Uterus (tissue), 4 donors: ENCODE measurements at places on chromosomes 4 and X. TPM values are rescaled to one million over a fixed set of nuclear protein-coding genes. Genes with fewer than 3 reads are reported as not detected.

- peaks cover 3% of the 10 kb centered on the region for H3K27me3 ChIP-seq
- H3K4me3 ChIP-seq, result no peak overlapping the region
- H3K4me1 ChIP-seq, result no peaks in the 10 kb centered on the region
- DNase-seq, result no peak
Observed at GRCh38 chr4:182404376-182404775, 161.2 kb downstream of the TENM3 start.

GRCh38 chr4:76198411-76199237, 15.0 kb downstream of the SCARB2 start:
- peaks cover 28% of the 10 kb centered on the region for H3K4me1 ChIP-seq
- no peak overlapping the region for H3K4me3 ChIP-seq

GRCh38 chrX:74781507-74782034, 143.7 kb downstream of the NEXMIF start:
- H3K27ac ChIP-seq, result no peak overlapping the region
- H3K27me3 ChIP-seq, result no peaks in the 10 kb centered on the region
- no peaks in the 10 kb centered on the region for H3K4me1 ChIP-seq
- H3K36me3 ChIP-seq, result no peaks in the 10 kb centered on the region
- no peak overlapping the region for H3K4me3 ChIP-seq

Gene XAGE1A
- not detected for total RNA-seq

DNA sequence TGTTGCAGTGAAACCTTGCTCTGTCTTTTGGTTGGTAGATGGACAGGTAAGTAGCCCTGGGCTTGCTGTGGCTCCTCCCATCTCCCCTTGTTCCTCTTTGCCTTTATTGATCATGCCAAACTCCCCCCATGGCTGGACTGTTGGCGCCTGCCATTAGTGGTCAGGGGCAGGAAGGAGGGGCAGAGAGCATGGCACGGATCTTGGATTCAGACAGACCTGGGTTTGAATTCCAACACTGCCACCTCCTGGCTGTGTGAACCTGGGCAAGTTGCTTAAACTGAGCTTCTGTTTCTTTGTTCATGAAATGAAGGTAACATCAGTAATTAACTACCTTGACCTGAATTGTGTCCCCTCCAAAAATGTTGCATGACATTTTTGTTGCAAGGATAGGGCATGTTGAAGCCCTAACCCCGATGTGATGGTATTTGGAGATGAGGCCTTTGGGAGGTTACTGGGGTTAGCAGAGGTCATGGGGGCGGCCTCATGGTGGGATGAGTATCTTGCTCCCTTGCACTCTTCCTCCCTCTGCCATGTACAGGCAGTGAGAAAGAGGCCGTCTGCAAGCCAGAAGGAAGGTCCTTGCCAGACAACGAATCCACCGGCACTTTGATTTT, 6.0 kb downstream of the SLC2A9 start:
- H3K27ac ChIP-seq, result no peak overlapping the region
- no peaks in the 10 kb centered on the region for H3K27me3 ChIP-seq
- no peak for DNase-seq
- no peaks in the 10 kb centered on the region for H3K36me3 ChIP-seq
- H3K4me3 ChIP-seq, result no peak overlapping the region

GRCh38 chr4:112604589-112604988, 32.1 kb downstream of the ZGRF1 start:
- H3K27ac ChIP-seq, result no peak overlapping the region
- H3K36me3 ChIP-seq, result no peaks in the 10 kb centered on the region
- H3K4me1 ChIP-seq, result no peaks in the 10 kb centered on the region

DNA sequence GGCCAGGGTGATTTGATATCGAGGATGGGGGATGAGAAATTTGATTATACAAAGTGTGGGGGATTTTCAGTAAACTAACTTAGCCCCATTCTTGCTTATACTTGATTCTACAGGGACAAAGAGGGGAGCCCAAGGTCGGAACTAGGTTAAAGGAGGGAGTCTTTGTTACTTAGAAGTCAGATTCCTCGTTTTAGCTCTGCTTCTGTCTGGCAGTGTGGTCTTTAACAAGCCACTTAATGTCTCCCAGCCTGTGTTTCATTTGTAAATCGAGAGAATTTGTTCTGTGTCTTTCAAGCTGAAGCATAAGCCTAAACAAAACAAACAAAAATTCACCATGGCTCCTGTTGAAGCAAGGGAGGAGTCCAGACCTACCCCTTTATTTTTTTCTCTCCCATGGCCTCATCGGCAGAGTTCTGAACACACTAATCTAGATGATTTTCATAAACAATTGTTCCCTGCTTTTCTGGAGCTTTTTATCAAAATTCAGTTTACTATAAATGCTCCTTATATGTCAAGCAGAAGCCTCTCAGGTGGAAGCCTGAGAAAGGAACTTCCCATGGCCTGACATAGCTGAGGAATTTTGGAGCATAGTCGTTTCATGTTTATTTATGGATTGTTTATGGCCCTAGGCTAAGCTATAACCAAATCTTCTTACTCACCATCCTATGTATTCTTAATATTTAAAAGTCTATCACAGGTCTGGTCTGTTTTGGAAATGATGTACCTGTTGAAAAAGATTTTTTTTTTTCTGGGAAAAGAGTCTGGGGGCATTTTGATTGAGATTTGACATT, 62.6 kb upstream of the SYTL5 start:
- H3K27me3 ChIP-seq, result no peaks in the 10 kb centered on the region
- no peaks in the 10 kb centered on the region for H3K36me3 ChIP-seq
- H3K4me3 ChIP-seq, result no peak overlapping the region
- no peak overlapping the region for H3K27ac ChIP-seq
- no peak for DNase-seq
